ENCODE measurements at places on chromosomes 2 and 18. TPM values are rescaled to one million over a fixed set of nuclear protein-coding genes. Genes with fewer than 3 reads are reported as not detected.

The SEPTIN10 gene
- 2.7 TPM for total RNA-seq

GRCh38 chr2:40851661-40852060 lies 399.8 kb upstream of the SLC8A1 start:
- DNase-seq: no peak
- H3K27ac ChIP-seq: no peak overlapping the region
- no peak overlapping the region for H3K4me3 ChIP-seq
- H3K36me3 ChIP-seq: no peaks in the 10 kb centered on the region
- no peaks in the 10 kb centered on the region for H3K4me1 ChIP-seq

The GMPPA gene
- total RNA-seq: 25.2 TPM

GRCh38 chr2:866887-867286 lies 83.8 kb upstream of the SNTG2 start:
- peaks cover 7% of the 10 kb centered on the region for H3K27me3 ChIP-seq
- H3K4me3 ChIP-seq: no peak overlapping the region
- no peaks in the 10 kb centered on the region for H3K4me1 ChIP-seq
- no peak overlapping the region for H3K27ac ChIP-seq
- no peak for DNase-seq

The FEV gene
- total RNA-seq: not detected

DNA sequence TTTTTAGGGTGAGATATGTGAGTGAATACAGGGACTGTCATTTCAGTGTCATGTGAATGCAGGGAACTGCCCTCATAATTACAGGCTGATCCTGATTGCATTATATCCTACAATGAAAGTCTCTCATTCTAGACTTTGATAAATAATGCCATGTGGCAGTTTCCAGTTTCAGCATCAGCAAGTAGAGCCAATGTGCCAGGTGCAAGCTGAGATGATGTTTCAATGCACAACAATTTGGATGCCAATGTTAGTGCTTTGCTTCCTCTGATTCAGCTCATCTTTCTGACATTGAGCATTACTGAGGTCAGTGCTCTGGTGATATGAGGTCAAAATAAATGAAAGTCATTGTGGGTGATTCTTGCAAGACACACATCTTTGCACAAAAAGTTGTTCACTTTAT lies 63.7 kb upstream of the TFPI start:
- no peak overlapping the region for H3K4me3 ChIP-seq
- DNase-seq: no peak
- no peak overlapping the region for H3K27ac ChIP-seq
- H3K36me3 ChIP-seq: no peaks in the 10 kb centered on the region
- no peaks in the 10 kb centered on the region for H3K4me1 ChIP-seq

DNA sequence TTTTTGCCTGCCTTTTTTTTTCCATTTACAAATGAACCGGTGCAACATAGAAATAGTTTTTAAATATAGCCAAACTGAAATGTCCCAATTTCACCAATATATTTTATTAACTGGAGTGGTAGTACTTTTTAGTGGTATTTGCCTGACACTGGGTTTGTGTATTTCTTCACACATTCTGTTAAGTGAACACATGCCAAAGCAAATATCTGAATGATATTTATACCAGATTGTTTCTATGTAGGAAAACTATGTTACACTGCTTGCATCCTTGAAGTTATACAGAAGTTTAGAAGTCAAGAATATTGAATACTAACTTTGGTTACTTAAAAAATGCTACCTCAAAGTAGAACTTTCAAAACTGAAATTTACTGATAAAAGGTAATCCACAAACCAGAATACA lies 19.4 kb upstream of the ITPRID2 start:
- H3K36me3 ChIP-seq: no peaks in the 10 kb centered on the region
- no peaks in the 10 kb centered on the region for H3K4me1 ChIP-seq
- no peak for DNase-seq
- no peaks in the 10 kb centered on the region for H3K27me3 ChIP-seq
- no peak overlapping the region for H3K27ac ChIP-seq
- H3K4me3 ChIP-seq: no peak overlapping the region

The FABP1 gene
- not detected for total RNA-seq

The ACVR1C gene
- 3.6 TPM for total RNA-seq

The TSGA10 gene
- 8.9 TPM for total RNA-seq

GRCh38 chr2:230155359-230155758 lies 64.4 kb downstream of the SP110 start:
- peak; percentile 56 for DNase-seq
- no peaks in the 10 kb centered on the region for H3K27me3 ChIP-seq
- no peak overlapping the region for H3K27ac ChIP-seq
- H3K4me3 ChIP-seq: no peak overlapping the region

DNA sequence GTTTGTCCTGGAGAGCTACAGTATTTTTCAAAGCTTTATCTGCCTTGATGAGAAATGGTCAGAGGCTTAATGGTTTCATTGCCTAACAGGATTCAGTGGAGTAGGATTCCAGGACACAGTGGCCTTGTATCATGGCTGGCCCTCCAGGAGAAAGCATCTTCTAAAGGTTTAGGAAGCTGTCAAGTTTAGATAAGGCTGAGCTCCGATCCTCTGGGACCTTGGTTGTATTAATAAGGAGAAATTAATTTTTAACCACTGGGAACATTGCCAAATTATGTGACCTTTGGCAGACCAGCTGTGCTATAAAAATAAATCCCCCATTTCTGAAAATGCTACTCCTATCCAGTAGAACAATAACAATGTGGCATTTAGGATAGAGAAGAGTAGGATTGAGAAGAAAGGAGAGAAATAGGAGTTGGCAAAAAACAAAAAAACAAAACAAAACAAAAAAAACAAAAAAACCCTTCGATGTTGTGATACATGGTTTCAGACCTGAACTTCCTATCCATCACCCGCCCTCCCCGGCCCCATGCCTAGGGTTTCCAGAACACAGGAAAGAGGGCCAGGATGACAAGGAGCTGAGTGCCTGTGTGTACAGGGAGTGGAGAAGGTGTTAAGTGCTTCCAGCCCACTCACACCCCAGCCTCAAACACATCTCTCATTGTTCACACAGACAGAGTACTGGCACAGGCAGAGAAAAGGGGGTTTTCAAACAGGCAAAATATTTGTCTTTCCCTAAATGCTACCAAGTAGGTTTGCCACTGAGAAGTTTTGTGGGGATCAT lies 6.3 kb downstream of the NRP2 start:
- H3K27ac ChIP-seq: no peak overlapping the region
- H3K4me3 ChIP-seq: no peak overlapping the region

- no peak overlapping the region for H3K27ac ChIP-seq
- no peaks in the 10 kb centered on the region for H3K27me3 ChIP-seq
- no peak overlapping the region for H3K4me3 ChIP-seq
These were observed 87.1 kb downstream of the RTP5 start for GRCh38 chr2:241956521-241957110.
